Epithelial cell of esophagus (primary cell): ENCODE measurements at places on chromosomes 6 and 20.
A peak's percentile ranks its signal among the peaks of the same experiment; 100 is the strongest.

GRCh38 chr6:13711324-13711732 lies 307 bp downstream of the RANBP9 start:
- peak; percentile 72 for DNase-seq

- DNase-seq: no peak
These were observed 40.0 kb downstream of the CYP39A1 start for GRCh38 chr6:46612645-46613044.

- no peak for DNase-seq
These were observed 293.9 kb upstream of the DEFB115 start for GRCh38 chr20:30963591-30963990.

- no peak for DNase-seq
These were observed 30.2 kb downstream of the SNX9 start for GRCh38 chr6:157853018-157853805.

DNA sequence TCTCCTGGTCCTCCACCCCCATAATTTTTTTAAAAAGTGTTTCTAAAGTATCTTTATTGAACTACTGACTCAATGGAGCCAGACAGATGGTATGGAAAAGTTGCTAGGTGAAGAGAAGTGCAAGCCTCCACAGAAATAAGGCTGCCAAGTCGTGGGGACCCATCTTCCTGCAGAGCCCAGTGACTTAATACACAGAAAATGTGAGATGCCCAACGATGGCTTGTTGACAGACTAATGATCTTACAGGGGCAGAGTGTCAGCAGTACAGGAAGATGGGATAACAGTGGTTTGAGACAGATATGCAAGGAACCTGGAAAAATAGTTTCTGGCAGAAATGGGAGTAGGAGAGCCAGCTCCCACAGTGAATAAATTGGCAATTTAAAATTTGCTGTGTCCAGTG lies 43.3 kb downstream of the FYN start:
- DNase-seq: no peak

GRCh38 chr6:81487489-81487888 lies 265.0 kb downstream of the TENT5A start:
- DNase-seq: peak; percentile 6

DNA sequence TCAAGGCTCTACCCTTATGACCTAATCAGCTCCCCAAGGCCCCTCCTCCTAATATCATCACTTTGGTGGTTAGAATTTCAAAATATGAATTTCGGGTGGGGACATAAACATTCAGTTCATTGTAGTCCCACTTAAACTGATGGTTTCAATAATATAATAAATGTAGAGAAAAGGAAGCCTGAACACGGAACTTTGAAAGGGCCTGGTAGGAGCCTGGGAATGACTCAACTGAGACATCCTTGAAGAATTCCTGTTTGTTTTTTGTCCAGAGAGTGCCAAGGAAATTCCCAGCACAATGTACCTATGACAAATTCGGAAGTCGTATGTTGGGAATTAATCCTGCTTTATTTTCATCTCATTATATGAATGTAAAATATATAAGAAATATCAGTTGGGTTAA lies 457.9 kb downstream of the PLCB1 start:
- peak; percentile 19 for DNase-seq

GRCh38 chr6:140183881-140184280 lies 809.4 kb upstream of the CITED2 start:
- no peak for DNase-seq

- no peak for DNase-seq
These were observed 123.2 kb downstream of the TINAG start for GRCh38 chr6:54431466-54431865.

DNA sequence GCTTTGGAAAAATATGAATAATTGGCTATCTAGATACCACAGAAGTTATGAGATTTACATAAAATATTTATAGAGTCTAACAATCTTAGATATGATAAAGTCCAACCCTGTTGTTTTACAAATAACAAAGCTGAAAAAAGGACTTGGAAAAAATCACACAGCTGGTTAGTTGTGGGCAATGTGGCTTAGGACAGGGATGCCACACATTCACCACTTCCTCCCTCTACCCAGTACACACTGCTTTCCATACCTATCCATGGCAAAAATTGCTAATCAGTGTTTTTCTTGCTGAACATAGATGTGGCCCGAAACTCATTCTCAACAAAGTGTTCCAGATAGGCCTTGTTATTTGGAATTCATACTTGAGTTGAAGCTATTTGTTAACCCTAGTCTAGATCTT lies 147.3 kb upstream of the BMP5 start:
- no peak for DNase-seq

DNA sequence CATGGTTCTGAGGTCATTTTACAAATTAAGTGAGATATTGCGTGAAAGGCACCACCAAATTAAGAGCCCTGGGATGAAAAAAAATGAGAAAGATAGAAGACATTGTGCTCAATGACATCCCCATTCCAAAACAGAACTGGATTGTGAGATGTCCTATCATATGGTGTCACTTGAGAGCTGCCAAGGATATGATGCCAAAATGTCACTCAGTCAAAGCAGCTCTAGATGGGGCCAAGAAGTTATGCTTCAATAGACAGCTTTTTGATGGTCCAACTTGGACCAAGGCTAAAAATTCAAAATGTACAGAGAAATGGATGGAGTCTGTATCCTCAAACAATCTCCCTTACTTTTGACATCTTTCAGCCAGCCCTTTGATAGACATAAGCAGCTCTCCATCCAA lies 180.8 kb downstream of the UST start:
- no peak for DNase-seq

GRCh38 chr20:16434062-16434664 lies 139.1 kb downstream of the KIF16B start:
- peak; percentile 45 for DNase-seq

DNA sequence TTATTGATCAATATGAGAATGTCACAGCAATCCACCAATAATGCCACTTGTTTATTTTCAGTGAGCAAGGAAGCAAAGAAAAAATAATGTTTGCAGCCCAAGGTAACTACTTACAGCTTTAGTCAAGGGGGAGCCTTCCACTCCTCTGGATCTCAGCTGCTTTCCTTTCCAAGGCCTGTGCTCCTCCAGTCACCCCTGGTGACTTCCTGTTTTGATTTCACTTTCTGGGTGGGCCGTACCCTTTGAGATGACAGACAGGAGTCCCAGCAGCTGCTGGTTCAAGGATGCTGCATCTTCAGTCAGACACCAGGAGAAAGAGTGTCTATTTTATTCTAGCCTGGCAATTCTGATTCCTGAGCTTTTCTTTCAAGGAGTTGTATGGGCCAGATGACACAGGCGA lies 5.6 kb upstream of the VNN2 start:
- DNase-seq: no peak

- peak; percentile 66 for DNase-seq
These were observed 69.3 kb downstream of the SYNJ2 start for GRCh38 chr6:158050955-158051354.

DNA sequence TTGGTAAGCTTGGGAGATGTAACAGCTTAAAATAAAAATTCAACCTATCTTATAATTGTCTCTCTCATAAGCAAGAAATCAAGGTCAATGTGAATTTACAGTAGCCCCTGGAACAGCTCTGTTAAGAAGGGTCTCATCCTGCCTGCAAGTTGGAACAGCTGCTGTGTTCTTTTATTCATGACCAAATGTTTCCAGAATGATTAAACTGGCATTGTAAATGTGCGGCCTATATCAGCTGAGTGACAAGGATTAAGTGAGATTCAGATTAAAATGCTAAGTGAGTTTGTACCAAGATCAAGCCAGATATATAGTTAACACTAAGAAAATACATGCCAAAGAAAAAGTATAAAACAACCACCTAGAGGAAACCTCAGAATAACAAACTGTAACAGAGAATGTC lies 45.3 kb upstream of the NRSN1 start:
- no peak for DNase-seq

DNA sequence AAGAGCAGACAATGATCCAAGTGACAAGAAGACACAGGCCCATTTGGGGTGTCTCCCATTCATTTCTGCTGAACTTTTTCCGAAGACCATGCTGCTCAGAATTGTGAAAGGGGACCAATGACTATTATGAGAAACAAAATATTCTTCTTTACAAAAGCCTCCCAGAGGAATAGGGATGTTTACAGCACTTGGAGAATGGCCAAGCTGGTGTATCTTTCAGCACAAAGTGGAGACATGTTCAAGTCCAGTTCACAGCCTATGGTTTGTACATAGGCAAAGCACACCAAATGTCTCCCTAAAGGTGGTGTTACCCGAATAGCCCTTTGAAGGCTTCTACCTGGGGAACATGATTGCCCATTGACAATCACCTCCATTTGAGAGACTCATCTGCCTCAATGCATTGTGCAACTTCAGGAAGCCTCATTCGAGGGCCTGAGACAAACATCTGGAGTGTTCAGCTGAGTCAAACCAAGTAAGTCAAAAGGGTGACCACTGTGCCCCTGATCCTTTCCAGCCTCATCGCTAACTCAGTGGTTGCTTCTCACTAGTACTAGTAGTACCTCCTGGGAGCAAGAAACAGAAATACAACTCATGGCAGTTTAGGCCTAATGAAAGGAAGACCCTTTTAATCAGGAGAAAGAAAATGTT lies 451.0 kb upstream of the MARCKS start:
- peak; percentile 4 for DNase-seq

GRCh38 chr6:76466286-76466685 lies 393.8 kb upstream of the IMPG1 start:
- DNase-seq: no peak

DNA sequence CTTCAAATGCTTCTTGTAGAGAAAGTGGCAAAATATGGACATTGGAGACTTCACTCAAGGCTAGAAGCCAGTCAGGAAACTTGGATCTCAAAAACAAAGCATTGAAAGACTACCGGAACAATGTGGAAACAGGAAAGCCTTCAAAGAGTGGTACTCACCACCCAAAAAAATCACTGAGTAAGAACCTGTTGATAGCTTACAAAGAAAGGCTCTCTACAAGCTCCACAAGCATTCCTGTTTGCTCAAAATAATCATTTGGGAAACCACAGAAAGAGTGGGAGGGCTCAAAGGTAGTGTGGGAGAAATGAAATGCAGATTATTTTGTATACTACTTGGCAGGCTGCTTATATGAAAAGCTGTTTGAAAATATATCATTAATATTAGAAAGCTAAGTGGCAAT lies 9.5 kb upstream of the DST start:
- peak; percentile 78 for DNase-seq

GRCh38 chr6:1679688-1680068 lies 70.0 kb downstream of the FOXC1 start:
- DNase-seq: no peak

GRCh38 chr6:27442932-27443331 lies 30.0 kb downstream of the ZNF184 start:
- DNase-seq: no peak

DNA sequence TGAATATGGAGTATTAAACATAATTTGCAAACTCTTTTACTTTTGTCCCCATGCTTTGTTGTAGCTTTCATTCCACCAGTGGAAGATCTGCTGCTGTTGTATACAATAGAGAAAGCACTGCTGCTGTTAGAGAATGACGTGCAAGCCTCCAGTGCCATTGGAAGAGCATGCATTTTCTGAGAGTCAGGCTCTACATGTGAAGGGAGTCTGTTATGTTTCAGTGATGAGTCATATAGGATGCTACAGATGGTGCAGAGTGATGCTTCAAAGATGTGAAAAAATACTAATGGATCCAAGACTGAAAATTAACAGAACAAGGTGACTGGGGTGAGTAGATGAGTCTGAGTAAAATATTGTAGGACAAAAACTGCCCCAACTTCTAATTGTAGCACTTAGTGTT lies 22.4 kb upstream of the BACH2 start:
- DNase-seq: peak; percentile 24

DNA sequence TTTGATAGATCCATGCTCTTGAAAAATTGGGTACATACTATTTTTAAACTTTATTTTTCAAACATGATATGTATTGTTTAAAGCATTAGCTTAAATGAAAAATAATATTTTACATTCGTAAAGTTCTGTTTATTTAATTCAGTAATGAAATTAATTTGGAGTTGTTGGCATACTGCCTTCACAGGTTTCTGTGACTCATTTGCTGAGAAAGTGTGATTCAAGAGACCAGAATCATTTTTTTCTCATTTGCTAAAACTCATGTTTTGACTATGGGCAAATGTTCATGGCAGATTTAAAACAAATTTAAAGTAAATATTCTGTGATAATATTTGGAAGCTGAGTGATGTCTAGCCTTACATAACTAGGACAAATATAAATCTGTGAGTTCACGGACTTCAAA lies 230.4 kb downstream of the BCKDHB start:
- DNase-seq: peak; percentile 53

DNA sequence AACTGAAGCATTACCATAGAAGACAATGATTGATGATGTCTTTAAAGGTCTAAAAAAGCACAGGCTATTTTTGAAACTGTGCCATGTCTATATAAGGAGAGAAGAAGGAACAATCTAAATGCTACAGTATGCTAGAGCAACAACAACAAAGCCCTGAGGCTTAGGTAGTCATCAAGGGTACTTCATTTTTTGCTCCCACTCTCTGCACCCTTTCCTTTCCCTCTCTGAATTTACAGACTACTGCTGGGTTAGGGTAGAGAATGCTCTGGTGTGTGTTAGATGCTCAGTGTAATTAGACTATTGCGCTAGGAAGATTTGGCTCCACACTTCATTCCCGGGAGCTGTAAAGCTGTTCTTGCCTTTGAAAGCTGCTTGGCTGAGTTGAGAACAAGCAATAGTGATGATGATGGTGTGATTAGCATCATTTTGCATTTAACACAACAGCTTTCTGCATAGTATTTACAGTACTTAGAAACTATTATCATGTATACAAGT lies 1262.5 kb upstream of the CITED2 start:
- no peak for DNase-seq
